GM04503 (cell line): ENCODE measurements at places on chromosomes 11 and 22.

DNA sequence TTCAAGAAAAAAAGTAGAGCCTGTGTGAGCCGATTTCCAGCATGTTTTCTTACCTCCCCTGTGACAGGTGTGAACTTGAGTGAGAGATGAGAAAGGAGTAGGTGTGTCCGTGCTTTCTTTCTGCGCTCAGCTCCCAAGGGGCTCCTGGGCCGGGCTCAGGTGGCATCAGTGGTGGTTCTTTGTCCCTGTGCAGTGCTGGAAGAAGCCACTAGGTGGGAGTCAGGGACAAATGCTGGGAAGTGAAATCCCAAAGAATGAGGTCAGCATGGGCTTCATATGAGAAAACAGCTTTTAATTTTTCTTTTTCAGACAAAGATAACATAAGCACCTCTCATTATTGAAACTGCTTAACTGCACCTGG, 57.8 kb downstream of the PPFIBP2 start:
- no peak for DNase-seq

DNA sequence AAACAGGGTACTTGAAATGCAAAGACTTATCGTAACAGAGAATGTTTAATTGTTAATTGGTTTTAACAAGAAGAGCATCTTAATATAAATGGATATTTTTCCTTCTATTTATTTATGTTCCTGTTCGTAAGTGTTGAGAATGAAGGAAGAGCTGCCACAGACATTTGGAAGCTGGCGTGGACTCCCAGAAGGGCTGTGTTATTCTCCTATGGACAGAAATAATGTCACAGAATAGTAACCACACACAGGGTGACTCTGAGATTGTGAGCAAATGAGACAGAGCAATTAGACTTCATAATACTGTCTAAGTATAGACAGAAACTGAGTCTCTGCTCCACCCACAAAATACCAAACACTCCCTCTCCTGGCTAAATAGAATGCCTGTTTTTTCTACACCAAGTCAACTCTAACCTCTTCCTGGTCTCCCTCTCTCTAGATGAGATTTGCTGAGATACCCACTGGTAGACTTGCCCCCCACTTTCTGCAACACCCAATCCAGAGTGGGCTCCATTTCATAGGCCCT, 6.1 kb downstream of the APOL3 start:
- no peak for DNase-seq

GRCh38 chr11:65900125-65900898, at the start of gene FOSL1:
Gene FOSL1 (minus strand): TSS chr11:65900388. CDS start chr11:65900339, 49 bp downstream.
- DNase-seq: peak; percentile 76

GRCh38 chr22:36149441-36149840, 11.1 kb downstream of the APOL3 start:
- DNase-seq: no peak

DNA sequence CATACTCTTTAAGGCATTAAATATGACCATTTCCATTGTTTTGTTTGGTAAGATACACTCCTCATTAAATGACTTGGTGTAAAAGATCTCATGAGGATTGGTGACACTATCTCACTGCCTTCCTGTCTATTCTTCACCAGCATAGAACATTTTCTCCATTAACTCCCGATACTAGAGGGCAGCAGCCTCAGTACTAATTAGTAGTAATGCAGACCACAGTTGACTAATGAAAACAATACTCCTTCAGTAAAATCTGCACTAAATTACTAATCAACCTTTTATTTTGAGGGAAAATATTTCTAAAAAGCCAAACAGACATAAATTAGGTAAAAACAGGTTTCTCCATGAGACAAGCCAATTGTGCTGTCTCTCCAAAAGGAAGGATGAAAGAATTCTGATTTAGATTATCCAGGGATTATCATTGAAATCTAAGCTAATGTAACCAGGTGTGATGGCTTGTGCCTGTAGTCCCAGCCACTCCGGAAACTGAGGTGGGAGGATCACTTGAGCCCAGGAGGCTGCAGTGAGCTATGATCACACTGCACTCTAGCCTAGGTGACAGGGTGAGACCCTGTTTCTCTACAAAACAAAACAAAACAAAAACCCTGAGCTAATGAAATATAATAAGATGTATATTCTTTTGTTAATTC, 9.4 kb downstream of the PGM2L1 start:
- DNase-seq: no peak

DNA sequence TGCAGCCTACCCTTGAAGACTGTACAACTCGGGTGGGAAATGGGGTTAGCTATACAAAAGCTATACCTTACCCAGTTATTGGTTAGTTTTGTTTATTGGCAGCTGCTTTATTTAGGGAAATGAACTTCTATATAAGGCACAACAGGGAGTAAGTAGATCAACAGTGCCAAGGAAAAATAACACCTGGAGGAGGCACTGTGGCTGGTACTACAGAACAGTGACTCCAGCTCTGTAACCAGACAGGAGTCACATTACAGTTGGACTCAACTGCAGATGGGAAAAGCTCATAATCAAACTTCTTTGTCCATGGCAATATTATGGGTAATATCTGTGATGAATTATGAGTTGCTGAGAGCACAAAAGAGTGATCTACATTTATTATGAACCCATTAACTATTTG, 14.0 kb downstream of the P4HA3 start:
- no peak for DNase-seq

- DNase-seq: no peak
Measured at GRCh38 chr11:77115956-77116355, 12.1 kb upstream of the MYO7A start.

- DNase-seq: no peak
Measured at GRCh38 chr11:117679461-117679860, 117.6 kb downstream of the DSCAML1 start.

GRCh38 chr22:19988965-19989724, 27.5 kb downstream of the ARVCF start:
- no peak for DNase-seq

DNA sequence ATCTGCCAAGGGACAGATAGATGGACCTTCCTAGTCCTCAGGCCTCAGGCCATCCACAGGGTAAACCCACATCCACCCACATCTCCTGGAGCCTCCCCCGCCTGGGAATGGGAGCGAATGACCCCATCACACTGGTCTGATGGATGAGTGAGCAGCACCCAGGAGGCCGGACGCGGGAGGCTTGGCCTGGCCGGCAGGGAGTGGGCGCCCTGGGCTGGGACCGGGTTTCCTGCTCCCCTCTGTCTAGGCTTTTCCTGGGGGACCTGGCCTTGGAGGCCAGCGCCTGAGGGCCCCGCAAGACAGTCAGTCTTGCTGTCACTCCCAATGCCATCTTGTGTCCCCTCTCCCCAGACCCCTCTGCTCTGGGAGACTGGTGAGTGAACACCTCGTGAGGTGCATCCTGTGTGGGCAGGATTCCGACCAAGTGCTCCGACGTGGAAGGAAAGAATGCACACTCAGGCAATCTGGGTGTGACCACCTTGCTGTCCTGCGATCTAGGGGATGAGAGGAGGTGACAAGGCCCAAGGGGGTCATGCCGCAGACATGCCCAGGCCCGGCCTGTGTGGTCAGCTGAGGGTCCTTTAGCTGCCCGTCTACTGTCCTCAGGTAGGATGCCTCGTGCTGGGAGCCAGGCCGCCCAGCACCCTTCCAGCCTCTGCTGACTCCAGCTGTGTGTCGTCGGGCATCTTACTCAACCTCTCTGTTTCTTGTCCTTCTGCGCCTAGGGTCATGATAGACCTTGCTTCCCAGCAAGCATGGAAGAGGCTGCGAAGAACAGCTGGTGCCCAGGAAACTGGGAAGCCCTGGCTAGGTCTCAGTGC, 26.5 kb upstream of the WNT7B start:
- no peak for DNase-seq

- no peak for DNase-seq
Measured at GRCh38 chr22:50252082-50253045, 1.3 kb upstream of the HDAC10 start.

- no peak for DNase-seq
Measured at GRCh38 chr11:115092516-115092915, 411.7 kb downstream of the CADM1 start.

GRCh38 chr11:720642-721246, 14.7 kb downstream of the EPS8L2 start:
- DNase-seq: no peak

DNA sequence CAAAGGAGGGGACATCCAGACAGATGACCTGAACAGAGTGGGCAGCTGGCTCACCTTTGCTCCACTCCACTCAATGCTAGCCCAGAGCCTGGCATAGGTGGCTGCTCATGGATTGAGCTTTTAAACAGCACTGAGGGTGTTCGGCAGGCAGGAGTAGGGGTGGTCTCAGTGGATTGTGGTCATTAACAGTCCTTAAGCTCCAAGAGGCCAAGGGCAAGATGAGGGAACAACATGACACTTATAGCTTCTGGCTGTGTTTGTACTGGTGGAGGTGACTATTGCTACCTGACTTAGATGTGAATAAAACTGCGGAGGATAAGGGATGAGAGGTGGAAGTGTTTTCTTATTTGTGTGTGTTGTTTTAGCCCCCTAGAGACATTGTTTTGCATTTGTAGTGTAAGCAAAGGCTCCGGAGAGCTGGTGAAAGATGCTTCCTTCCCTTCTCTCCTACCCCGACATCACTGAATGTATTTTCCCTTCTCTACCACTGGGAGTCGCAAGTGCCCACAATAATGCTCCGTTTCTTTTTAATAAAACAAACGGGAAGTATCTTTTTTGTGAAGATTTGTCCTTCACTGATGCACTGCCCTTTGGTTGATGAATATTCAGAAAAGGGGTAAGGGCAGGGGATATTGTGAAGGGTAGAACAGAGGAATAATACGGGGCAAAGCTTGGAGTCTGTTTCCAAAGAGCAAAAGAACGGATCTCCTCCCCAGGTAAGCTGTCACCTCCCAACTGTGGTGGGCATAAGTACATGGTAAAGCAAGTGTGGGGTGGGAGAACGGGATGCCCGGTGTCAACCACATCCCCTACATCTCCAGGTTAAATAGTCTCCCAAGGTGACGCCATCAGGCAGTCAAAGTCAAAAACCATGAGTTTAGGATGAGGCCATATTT, 27.5 kb upstream of the MTNR1B start:
- peak; percentile 4 for DNase-seq

GRCh38 chr22:25777870-25778269, 35.9 kb downstream of the MYO18B start:
- DNase-seq: peak; percentile 4

DNA sequence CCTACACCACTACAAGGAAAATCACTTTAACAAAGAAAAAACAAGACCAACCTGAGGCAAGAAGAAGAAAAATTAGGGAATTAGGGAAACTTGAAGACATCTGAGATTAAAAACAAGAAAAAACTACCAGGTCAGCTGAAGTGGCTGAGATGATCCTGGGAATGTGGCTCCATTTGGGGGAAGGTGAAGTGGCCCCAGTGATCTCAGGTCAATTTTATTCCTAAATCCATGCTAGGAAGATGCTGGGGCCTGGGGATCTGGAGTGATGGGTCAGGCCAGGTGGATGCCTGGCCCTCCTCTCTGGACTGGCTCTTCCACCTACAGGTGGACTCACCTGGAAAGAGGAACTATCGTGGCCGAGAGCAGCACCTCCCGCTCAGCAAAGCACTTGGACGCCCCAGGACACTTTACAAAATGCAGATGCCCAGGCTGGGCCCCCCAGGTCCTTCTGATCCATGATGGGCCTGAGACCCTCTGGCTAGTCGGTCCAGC, 6.7 kb downstream of the TOP3B start:
- DNase-seq: no peak

DNA sequence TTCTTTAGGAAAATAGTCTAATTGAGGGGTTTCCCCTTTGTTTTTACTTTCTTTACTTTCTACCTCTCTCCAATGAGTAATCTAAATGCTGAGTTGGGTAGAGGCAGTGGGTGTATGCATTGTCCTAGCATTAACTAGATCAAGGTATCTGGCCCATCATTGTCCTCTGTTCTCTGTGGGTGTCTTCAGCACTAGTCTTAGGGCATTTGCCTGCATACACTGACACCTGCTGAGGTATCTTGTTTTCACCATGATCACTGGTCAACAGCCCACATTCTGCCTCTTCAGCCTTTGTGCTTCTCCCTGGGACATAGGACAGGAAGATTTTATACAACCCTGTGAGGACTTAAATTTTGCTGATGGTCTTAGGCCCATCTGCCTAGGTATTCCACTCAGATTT, 371.1 kb downstream of the RAB38 start:
- no peak for DNase-seq

GRCh38 chr11:131422029-131422428, 51.6 kb downstream of the NTM start:
- no peak for DNase-seq

- no peak for DNase-seq
Measured at GRCh38 chr11:68843052-68843561, 1.4 kb upstream of the CPT1A start.

- peak; percentile 99 for DNase-seq
Measured at GRCh38 chr11:65491614-65492386, 7.0 kb upstream of the MALAT1 start.

DNA sequence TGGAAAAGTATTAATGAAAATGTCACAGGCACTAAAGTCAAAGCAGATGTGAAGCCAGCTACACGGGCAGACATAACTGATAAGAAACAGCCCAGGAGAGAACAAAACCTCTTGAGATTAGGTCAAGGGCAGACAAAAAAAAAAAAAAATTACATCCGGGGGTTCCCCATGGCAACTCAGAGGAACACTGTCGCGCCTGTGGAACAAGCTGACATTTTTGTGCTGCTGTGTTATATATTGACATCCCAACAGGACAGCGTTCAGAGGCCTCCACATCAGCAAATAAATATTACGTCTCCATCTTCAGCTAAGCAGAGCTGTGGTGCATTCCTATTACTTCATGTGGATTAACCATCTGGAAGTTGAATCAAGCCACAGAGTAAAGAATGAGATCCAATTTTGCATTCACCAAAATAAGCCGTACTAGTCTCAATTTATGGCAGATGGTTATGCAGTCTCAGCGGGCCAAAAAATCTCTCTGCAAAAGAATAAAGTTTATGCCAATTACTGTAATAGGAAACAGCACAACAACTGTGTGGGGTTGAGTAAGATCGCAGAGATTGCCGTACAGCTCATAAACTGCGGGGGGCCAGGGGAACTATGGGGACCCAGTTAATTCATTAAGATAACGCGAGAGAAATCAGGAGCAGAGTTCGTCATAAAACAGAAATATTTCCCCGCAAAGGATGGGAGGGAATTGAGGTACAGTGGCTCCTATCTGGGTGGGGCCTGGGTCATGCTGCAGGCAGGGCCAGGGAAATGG, 41.3 kb upstream of the MN1 start:
- DNase-seq: peak; percentile 57

- no peak for DNase-seq
Measured at GRCh38 chr11:92841719-92842118, 127.7 kb upstream of the MTNR1B start.

- no peak for DNase-seq
Measured at GRCh38 chr22:20044495-20045151, 23.7 kb downstream of the TANGO2 start.

GRCh38 chr22:28802595-28803123, 2.3 kb upstream of the XBP1 start:
- DNase-seq: no peak
